ENCODE measurements at places on chromosomes 7 and 10.

DNA sequence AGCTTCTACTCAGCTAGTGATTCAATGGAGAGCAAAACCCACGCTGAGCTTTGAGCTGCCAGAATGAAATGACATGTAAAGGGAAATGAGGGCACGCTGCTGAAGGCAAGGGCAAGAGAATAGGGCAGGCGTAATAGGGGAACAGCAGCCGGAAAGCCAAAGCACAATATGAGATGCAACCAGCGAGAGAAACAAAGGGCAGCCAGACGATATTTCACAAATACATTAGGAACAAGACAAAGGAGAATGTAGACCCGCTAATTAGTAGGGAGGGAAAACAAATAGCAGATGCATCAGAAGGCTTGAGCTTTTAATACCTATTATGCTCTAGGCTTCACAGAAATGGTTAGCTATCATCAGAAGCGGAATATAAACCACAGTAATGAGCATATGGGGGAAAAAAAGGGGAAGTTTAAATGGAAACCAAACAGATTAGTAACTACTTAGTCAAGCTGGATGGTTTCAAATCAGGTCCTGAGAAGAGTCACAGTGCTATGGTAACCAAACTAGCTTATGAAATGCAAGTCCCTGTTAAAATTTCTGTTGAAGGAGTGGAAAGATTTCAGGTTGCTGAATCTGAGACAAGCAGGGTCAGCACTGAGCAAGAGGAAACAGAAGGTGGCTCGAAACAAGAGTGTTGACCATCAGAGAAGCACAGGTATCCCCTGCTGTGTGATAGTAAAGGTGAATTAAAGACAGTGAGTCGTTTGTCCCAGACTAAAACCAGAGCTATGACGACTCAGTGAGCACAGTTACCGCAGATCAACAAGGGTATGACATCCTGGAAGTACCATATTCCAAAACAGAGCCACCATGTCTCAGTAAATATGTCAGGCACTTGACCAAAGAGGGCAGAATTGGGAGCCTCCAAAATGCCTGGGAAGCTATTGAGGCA, 496.9 kb upstream of the CELF2 start:
- DNase-seq, result no peak

GRCh38 chr10:112622786-112623185, 175.8 kb downstream of the VTI1A start:
- no peak for DNase-seq

DNA sequence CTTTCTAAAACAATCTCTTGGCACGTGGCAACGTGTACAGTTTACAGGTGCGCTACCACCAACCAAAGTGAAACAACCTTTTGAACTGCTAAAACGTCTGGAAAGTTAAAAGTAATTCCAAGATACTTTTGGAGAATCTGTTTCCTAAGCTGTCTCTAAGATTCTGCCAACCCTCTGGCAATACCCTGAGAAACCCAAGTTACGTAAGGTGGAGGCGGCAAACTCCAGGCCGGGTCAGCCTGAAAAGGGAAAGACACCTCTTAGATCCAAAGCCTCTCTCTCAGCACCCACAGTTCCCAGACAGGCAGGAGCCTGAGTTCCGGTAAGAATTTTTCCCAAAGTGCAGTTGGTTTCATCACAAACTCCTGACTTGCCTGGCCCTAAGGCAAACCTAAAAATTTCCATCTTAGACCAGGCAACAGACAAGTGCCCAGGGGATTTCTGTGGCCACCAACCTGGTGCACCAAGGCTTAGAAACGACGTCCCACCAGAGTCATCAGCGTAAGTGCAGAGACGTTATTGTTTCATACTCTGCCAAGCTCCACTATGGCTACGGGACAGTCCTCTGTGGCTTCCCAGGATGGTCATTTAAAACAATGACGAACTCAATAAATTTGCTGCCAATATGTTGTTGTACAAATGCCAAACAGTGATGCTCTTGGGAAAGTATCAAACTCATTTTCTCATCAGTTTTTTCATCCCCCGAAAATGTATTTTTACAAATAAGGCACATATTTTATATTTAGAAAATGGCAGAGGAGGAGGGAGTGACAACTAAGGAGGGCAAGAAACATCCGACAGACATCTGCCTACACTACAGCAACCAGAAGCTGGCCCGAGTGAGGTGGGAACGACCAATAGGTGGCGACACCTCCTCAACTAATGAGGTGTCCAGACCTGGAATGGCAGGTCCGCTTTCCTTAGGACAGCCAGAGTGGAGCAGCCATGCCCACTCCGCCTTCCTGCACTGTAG, 205.8 kb upstream of the FRMD4A start:
- DNase-seq, result no peak

GRCh38 chr7:47795631-47796030, 152.6 kb downstream of the PKD1L1 start:
- no peak for DNase-seq

DNA sequence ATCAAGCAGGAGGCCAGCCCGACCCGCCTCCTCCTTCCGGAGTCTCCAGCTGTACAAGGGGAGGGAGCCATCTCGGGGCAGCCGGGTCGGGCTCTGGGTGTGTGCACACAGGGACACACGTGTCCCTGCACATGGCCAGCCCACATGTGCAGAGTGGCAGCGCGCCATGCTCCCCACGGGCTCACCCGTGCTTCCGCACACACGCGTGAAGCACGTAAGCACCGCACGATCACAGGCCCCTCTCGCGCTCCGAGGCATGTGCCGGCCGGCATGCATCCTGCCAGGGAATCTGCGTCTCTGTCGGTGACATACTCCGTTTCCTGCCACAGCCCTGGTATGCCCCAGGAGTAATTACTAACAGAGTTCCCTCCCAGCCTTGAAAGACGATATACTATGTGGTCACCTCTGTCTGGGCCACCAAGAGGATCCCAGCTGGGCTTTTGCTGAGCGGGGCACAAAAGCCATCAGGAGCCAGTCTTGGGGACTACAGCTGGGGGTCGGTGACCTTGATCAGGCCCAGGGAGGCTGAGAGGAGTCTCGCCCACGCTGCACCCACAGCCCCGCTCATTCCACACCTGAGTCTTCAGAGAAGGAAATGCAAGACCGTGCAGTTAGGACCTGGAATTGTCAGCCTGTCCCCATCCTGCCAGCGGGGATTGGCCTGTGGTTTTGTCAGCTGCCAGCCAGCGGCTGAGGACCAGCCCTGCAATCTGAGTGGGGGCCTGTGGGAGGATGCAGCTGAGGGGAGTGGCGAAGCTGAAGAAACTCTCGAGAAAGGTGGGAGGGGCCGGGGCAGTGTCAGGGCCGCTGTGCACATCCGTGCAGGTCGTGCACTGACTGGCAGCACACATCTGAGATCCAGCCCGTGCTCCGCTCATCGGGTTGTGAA, 11.0 kb upstream of the LFNG start:
- peak; percentile 52 for DNase-seq

DNA sequence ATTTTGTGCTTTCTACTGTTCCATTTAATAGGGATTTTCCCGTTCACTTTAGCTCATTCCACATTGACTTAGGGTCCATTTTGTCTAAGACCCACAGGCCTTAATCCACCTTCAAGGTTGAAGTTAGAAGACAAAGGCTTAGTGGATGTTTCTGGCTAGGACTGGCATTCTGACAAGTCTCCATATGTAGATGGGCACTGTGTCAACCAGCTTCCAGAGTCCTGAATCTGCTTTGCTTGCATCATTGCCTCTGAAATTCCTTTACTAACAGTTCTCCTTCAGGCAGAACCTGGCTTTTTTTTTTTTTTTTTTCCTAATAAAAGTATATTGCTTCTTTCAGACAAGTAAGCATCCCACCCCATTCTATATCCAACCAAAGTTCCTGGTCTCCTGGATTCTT, 69.6 kb upstream of the PDCD4 start:
- DNase-seq, result no peak

DNA sequence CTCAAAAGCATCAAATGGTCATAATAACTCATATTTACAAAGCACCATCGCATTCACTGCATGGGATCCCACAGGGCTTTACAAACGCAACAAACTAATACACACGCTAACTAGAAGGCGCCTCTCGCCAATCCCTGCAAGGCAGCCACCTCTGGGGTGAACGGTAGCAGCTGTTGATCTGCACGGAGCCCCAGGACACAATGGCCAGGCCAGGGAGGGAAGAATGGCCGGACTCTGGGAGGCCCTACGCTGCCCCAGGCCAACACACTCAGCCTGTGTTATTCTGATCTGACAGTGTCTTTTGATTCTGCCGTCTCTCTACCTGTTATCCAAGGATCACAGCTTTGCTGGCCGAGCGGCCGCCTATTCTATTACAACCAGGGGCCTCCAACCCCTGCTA, 41.8 kb downstream of the HABP2 start:
- DNase-seq, result no peak

DNA sequence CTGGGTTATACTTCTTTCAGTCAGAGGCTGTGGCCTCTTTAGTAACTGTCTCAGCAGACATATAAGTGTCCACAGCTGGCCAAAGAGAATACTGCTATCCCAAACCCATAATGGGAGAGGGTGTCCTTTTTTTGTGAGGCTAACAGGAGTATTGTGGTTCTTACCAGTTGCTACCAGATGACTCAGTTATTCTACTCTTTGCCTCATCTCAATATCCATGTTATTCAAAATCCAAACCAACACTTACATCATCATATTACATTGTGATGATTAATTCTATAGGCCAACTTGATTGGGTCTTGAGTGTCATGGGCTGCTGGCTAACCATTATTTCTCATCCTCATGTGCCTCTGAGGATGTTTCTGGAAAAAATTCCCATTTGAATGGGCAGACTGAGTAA, 120.9 kb downstream of the TMEM168 start:
- no peak for DNase-seq

GRCh38 chr7:25704413-25704812, 447.6 kb upstream of the NFE2L3 start:
- no peak for DNase-seq

GRCh38 chr7:99079104-99079503, 64.8 kb downstream of the SMURF1 start:
- no peak for DNase-seq

GRCh38 chr7:126790763-126791162, 462.0 kb downstream of the GRM8 start:
- no peak for DNase-seq

- no peak for DNase-seq
These were observed 62.0 kb upstream of the NRBF2 start for GRCh38 chr10:63071145-63071544.

DNA sequence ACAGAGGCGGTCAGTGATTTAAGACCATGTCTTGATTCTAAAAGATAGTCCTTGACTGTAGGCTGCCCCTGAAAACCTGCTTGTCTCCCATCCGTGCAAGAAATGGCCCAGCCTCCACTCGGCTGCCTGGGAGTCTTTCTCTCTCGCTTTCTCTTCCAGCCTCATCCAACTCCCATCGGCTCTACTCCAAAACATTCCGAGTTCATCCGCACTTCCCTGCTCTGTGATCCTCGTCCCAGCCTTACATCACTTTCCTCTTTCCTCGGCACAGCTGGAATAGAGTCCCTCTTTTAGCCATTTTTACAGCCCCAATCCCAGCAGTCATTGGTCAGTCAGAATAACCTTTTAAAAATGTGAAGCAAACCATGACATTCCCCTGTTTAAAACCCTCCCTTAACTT, 135.1 kb downstream of the TAX1BP1 start:
- DNase-seq, result no peak

DNA sequence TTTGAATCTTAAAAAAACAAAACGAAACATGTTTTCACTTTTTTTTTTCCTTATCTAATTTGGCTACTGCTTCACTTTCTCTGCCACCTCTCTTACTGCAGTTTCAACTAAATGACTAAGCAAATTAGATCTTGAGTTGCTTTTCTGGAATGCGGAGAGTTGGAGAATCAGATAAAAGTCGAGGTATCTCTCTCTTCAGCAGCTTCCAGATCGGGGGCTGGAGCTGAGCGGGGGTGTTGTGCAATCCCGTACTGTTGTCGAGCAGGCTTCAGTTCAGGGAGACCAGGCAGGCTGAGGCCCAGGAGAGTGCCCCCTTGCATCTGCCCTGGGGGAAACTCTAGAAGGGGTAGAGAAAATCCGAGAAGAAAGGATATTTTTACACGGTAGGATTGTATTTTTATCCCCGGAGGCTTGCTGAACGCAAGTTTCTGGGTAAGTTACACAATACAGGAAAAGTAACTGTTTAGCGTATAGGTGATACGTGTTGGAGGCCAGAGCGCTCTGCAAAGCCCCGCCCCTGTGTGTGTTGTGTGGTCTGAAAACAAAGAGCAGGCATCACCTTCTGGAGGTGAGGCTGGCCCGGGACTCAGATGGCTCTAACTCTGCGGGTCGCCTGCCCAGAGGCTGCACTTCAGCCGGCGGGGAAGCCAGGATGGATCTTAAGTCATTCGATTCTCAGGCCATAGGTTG, 116.6 kb downstream of the KLF6 start:
- DNase-seq, result peak; percentile 27

- no peak for DNase-seq
These were observed 843.6 kb upstream of the POT1 start for GRCh38 chr7:125773113-125773785.

GRCh38 chr7:87625101-87625500, 3.1 kb upstream of the RUNDC3B start:
- no peak for DNase-seq

DNA sequence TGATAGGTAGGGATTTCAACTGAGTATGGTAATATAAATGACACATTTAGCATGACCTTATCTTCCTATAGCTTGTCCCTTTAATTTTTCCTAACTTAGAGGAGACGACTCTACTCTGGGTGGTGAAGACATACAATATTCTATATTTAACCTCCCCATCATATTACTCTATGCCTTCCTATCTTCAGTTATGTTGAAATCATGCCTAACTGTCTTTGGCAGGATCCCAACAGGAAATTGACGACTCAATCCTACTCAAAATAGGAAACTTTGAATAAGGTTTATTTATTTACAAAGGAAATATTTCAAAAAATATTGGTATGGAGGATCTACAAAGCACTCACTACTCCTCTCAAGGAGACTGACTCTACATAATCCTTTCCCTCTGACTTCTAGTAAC, 24.1 kb upstream of the SEMA3A start:
- no peak for DNase-seq

GRCh38 chr10:3647074-3647473, 137.9 kb downstream of the KLF6 start:
- no peak for DNase-seq

DNA sequence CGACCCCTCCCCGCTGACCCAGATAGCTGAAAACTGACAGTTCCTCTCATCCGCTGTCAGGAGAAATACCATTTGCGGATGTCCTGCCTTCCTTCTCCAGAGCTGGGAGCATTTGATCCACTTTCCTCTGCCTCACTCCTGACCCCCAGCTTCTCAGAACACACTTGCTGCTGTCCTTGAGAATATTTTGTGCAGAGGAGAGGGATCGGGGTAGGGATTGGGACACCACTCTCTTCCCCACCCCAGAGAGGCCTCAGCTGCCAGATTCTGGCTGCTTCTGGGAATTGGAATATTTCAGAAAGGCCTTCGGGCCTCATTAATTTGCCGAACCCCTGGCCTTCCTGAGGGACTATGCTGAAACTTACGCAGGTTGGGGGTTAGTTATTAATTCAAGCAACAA, 97.0 kb downstream of the C10orf105 start:
- no peak for DNase-seq
